Kidney tubule cell (primary cell): ENCODE measurements at places on chromosomes 3 and 15.

- DNase-seq, result no peak
Observed at GRCh38 chr3:112761062-112761638, 85.5 kb downstream of the CD200R1L start.

DNA sequence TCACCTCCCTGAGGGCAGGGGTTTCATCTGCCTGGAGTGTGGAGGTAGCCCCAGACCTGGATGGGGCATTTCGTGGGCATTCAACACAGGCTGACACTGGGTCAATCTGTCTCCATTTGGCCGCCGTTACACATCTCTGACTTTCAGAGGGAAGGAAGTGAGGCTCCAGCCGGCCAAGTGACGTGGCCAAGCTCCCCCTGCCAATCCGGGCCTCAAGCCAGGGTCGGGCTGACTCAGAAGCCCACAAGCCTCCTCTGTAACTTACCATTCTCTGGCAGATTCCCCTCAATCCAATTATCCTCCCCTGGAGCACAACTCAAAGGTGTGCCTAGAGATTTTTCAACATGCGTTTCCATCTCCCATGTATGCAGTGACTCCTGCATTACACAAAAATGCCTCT lies 227.6 kb downstream of the KLF13 start:
- DNase-seq, result no peak

GRCh38 chr3:160331127-160331937 lies 67.7 kb downstream of the IFT80 start:
- DNase-seq, result peak; percentile 76

DNA sequence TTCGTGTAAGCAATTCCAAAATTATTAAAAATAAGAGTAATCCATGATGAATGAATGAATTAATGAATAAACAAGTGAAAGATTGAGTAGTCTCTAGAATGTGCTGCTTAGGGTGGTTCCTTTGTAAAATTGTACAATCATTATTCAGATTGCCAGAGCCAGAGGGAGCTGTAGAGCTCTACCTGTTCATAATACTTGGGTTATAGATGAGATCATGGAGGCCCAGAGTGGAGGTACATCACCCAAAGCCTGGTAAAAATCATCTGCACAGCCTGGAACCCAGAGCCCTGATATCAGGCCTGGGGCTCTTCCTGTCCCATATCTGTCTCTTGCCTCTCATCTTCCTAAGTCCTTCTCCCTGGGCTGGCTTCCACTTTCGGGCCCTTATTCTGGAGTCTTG lies 297.2 kb downstream of the RPLP1 start:
- no peak for DNase-seq

- no peak for DNase-seq
Observed at GRCh38 chr3:47176582-47176981, 12.7 kb upstream of the SETD2 start.

GRCh38 chr3:136250059-136250902 lies at the start of gene PCCB:
Gene PCCB (plus strand): TSS chr3:136250340. CDS start chr3:136250376, 36 bp downstream.
- DNase-seq, result peak; percentile 97

DNA sequence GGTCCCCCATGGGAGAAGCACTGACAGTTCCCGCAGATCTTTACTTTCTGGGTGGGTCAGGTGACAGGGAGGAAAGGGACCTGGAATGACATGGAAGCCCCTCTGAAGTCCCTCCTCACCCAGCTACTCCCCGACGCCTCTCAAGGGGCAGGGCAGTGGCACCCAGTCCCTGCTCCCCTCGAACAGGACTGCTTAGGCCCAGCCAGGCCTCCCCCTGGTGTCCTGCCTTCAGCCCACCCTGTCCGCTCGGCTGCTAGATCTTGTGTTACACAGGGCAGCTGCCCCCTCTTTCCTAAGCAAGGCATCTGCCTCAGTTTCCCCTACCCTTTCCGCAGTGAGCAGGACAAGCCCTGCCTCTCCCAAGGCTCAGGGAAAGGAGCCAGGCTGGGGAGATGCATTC lies 226.5 kb downstream of the XXYLT1 start:
- no peak for DNase-seq
